ENCODE measurements at places on chromosomes 2 and 18. TPM values are rescaled to one million over a fixed set of nuclear protein-coding genes. Genes with fewer than 3 reads are reported as not detected.

Gene PLEK
- total RNA-seq: 1.7 TPM

DNA sequence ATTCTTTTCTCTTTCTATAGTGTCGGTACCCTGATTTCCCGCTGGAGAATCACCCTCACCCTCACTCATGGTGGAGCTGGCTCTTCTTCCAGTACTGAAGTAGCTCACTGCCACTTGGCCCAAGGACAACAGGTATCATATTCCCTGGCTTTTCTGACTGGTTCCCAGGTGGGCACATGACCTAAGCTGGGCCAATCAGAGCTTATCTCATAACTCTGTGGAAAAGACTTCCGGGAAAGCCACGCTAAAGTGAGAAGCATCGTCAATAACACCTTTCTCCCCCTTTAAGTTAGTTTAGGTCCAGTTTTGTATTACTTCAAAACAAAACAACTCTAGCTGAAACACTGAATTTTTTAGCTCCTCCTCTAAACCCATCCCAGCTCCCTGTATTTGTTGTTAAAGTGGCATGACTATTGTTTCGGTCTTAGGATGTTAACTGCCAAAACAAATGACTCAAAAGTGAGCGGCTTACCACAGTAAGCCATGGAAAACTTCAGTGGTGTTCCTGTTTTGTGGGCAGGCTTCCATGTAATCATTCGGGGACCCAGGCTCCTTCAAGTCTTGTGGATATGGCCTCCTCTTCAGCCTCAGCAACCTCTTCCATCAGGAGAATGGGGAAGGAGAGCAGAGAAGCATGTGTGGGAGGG lies 137.4 kb upstream of the DLX2 start:
- peaks cover 13% of the 10 kb centered on the region for H3K4me1 ChIP-seq
- H3K36me3 ChIP-seq: no peaks in the 10 kb centered on the region
- H3K27me3 ChIP-seq: peaks cover 12% of the 10 kb centered on the region
- no peak overlapping the region for H3K27ac ChIP-seq
- no peak overlapping the region for H3K4me3 ChIP-seq

GRCh38 chr18:54261894-54262293 lies 7.4 kb upstream of the POLI start:
- H3K27ac ChIP-seq: no peak overlapping the region
- DNase-seq: no peak
- H3K36me3 ChIP-seq: no peaks in the 10 kb centered on the region
- no peaks in the 10 kb centered on the region for H3K27me3 ChIP-seq
- no peaks in the 10 kb centered on the region for H3K4me1 ChIP-seq
- H3K4me3 ChIP-seq: no peak overlapping the region

DNA sequence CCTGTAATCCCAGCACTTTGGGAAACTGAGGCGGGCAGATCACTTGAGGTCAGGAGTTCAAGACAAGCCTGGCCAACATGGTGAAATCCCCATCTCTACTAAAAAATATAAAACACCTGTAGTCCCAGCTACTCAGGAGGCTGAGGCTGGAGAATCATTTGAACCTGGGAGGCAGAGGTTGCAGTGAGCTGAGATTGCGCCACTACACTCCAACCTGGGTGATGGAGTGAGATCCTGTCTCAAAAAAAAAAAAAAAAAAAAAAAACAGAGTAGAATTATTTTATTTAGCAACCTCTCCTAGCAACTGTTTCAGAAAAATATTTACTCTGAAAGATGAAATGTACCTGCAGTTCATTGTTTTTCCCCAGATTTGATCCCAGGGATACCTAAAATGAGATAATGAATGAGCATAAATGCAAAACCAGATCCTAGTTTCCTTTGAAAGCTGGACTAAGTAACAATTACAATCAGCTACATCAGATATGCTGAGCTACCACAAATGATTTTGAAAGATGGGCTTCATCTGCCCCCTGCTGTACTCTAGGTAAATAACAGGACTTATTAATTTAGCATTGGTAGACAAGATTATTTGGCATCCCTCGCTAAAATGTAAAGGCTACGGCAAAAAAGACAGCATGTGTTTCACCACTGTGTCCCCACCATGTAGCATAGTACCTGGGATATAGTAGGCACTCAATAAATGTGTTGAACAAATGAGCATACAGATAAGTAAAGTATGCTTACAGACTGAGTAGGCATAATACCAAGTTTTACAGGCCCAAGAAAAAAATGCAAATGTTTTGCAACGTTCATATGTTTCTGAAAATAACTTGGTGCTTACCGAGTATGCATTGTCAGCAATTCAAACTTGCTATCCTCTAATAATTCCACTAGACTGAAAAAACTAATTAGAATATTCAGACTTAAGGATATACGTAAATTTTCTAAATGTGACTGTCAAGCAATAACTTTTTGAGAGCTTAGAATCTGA lies 102.5 kb downstream of the ATL2 start:
- no peaks in the 10 kb centered on the region for H3K27me3 ChIP-seq
- no peaks in the 10 kb centered on the region for H3K4me1 ChIP-seq
- H3K27ac ChIP-seq: no peak overlapping the region
- DNase-seq: no peak
- H3K4me3 ChIP-seq: no peak overlapping the region

GRCh38 chr2:100965596-100965995 lies 36.5 kb upstream of the RPL31 start:
- H3K27me3 ChIP-seq: no peaks in the 10 kb centered on the region
- no peaks in the 10 kb centered on the region for H3K36me3 ChIP-seq
- H3K27ac ChIP-seq: no peak overlapping the region
